NCI-H2171 treated with DMSO at 0.1 percent for 48 hours (cell line): ENCODE measurements at places on chromosomes 7 and 10.

- peak; percentile 34 for DNase-seq
These were observed 3.1 kb upstream of the PAPSS2 start for GRCh38 chr10:87656431-87657072.

DNA sequence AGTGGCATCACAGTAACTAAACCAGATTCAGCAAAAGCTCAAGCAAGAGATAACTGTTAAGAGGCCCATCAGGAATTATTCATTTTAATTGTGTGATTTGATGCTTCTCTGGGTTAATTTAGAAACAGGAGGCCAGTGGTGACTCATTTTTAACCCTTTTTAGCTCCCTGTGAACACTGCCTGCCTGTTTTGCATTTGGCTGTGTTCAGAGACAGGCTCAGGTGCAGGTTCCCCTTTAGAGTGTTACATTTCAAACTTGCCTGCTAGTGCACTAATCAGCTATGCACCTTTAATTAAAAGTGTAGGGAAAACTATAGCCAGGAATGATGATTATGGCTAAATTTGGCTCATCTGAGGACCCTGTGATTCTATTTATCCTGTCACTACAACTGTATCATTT, 6.5 kb downstream of the STAMBPL1 start:
- DNase-seq: no peak

DNA sequence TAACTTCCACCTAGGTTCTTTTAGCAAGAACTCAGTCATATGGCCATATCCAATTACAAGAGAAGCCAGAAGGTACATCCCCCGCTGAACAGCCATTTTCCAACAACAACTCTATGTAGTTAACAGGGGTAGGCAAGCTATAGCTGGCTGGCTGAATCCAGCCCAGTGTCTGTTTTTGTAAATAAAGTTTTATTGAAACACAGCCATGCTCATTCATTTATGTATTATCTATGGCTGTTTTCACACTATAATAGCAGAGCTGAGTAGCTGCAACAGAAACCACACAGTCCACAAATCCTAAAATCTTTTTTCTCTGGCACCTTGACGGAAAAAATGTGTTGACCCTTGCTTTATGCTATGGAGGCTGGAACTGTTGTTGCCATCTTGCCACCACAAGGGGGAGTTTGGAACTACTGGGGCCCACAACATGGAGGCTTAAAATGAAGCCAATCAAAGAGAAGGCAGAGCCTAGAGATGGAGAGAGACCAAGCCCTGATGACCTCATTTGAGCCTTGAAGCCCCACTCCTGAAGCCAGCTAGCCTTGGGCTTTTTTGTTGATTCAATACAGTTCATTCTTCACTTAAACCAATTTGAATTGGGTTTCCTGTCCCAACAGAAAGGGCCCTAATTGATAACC, 33.3 kb upstream of the XPNPEP1 start:
- DNase-seq: peak; percentile 16

DNA sequence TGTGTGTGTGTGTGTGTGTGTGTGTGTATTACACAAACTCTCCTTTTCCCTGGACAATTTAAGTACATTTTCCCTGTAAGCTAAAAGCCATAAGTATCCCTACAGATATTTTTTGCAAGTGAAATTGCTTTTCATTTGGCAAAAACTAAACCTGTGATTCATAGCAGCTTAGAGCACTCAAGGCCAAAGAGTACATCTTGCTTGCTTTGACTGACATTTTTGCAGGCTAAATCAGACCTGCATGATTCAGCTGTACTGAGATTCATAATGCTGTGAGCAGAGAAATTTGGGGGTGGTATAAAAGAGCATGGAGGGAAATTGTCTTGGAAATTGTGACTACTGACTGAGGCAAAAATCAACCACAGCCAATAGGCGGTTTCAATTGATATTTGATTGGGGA, 500.4 kb downstream of the GFRA1 start:
- DNase-seq: no peak

DNA sequence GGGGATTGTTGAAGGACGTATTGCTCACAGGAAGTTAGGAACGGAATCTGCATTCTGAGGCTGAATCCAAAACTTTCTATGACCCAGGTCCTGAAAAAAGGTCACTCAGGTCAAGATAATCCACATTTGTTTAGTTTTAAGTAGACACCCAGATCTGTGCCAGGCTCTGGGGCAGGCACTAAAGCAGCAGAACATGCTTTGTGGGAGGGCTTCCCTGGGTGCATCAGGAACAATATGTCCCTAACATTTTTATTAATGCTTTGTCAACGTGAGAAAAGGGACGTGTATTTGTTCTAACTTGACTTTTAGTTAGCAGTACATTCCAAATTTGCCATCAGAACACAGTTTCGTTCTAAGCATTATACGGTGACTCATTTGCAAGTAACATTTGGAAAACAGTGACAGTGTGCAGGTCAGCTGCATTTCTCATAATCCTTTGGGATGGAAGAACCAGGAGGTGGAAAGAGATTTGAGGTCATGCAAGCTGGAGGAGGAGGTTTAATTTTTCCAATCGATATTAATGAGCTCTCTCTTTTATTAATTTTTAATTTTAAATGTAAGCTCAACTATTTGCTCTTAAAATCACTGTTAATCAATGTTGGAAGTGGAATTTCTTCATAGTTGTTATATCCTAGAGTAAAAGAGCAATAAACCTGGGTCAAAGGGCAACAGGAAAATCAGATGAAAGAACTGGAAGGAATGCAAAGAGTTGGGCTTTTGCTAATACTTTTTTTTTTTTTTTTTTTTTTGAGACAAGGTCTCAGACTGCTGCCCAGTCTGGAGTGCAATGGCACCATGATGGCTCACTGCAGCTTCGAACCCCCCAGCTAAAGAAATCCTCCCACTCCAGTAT, 35.0 kb downstream of the TAS2R41 start:
- DNase-seq: no peak

DNA sequence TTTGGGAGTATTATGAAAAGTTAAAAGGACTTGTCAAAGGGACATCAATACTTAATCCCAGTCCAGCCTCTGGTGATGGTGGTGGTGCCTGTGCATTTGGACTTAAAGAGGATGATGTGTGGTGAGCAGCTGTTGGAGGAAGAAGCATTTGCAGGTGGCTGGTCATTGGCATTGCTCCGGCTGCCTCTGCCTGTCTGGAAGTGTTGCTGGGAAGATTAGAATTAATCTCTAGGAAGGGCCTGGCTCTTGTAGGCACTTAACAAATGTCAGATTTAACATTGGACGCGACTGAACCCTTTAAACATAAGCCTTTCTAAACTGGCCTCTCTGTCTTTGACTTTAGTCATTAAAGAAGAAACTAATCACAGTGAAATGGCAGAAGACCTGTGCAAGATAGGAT, 58.8 kb downstream of the FIGNL1 start:
- DNase-seq: no peak

- DNase-seq: no peak
These were observed 20.0 kb downstream of the TMEM106B start for GRCh38 chr7:12231097-12231496.
